Caki2 (cell line): ENCODE measurements at places on chromosomes 13 and 19. TPM values are rescaled to one million over a fixed set of nuclear protein-coding genes. Genes with fewer than 3 reads are reported as not detected.

The FFAR2 gene
- not detected in 2 replicates for total RNA-seq

The ASF1B gene
- total RNA-seq = 80.1 and 109 TPM in 2 replicates

The LSM7 gene
- total RNA-seq = 238 and 305 TPM in 2 replicates

The PSG11 gene
- total RNA-seq = not detected in 2 replicates
